ENCODE measurements at places on chromosomes 1 and 21.

GRCh38 chr1:188243456-188243855 lies 1414.7 kb downstream of the PLA2G4A start:
- DNase-seq: no peak

- DNase-seq: peak; percentile 83
Observed at GRCh38 chr1:230713915-230714764, at the start of gene AGT. AGT (minus strand) TSS chr1:230714122; CDS start chr1:230710823, 3,299 bp downstream.

- no peak for DNase-seq
Observed at GRCh38 chr1:222181191-222181590, 366.7 kb downstream of the HHIPL2 start.

- no peak for DNase-seq
Observed at GRCh38 chr1:27638047-27638734, 3.2 kb upstream of the FGR start.

DNA sequence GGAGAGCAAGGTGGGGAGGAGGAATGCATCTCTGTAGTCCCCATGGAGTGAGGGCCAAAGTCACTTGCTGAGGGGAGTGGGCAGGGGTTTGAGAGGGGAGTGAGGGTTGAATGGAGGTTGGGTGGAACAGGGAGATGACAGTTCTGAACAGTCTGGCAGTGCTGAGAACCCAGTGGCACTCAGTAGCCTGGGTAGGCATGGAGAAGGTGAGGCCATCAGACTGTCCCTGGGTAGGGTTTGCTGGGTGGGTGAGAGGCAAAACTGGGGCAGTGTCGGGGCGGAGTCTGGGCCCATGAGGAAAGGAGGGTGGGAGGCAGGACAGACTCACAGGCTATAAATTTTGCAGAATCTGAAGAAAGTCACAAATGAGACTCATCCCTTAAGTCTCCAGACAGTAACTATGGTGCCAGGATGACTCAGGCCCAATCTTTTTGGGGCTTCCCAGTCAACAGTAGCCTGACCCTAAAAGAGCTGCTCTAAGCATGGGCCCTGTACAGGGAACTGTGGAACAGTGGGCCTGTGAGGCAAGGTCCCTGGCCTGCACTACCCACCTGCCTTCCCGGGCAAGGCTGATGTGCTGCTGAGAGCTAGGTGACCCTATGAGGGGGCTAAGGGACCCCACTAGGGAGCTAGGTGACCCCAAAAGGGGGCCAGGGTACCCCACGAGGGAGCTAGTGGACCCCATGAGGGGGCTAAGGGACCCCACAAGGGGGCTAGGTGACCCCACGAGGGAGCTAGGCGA lies 51.0 kb upstream of the DMRTB1 start:
- DNase-seq: no peak

Measured in tibial artery (tissue), 4 donors.